ENCODE measurements at places on chromosomes 11 and 22.
A peak's percentile ranks its signal among the peaks of the same experiment; 100 is the strongest.

- no peak for DNase-seq
Observed at GRCh38 chr22:48152916-48153315, 1390.5 kb downstream of the TBC1D22A start.

GRCh38 chr11:126197277-126197939, 14.0 kb downstream of the RPUSD4 start:
- no peak for DNase-seq

DNA sequence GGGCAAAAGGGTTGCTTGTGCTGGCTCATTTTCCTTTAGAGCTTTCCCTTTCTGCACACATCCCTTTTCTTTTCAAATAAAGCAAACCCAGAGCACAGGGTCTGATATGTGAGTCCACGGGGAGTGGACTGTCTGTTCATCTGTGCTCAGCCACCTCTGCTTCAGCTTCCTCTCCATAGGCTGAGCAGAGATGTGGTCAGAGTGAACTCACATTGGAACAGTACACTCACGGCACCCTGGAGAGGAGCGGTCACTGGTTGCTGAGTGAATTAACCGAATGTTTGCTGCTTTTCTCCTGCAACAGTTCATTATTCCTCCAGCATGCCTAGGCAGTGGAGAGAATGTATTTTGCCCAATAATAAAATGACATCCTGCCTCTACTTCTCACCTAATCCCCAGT, 36.3 kb upstream of the CABP7 start:
- DNase-seq = no peak

DNA sequence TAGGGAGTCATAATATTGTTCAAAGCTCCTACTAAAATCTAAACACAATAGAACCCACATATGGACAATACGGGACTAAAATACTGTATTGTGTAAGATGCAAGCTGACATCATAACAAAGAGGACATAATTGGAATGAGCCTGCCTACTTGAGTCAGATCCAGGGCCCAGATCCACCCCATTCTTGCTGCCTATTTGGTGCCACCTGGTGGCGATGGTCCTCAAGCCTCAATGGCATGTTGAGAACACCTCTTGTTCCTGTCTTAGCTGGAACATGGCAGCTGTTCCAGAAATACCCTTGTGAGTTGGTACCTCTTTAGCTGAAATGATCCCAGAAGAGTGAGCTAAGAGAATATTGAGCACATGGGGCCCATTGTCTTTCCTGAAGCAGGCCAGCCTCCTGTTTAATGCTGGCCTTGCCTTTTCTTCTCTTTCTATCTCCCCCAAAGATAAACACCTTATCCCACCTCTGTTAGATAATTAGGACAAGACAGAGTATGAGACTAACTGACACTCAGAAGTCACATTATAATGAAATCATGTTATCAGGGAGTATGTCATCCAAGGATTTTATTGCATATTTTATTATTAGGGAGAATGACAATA, 680.9 kb upstream of the ANO5 start:
- peak; percentile 39 for DNase-seq

GRCh38 chr11:102109896-102110760, at the start of gene YAP1:
Gene YAP1, plus strand, starts transcription at chr11:102110447. Its CDS starts 402 bp downstream, at chr11:102110849.
- DNase-seq = peak; percentile 95

GRCh38 chr11:86800076-86800959, at the start of gene PRSS23:
Gene PRSS23, plus strand, starts transcription at chr11:86800542. Its CDS starts 7,102 bp downstream, at chr11:86807644.
- DNase-seq = peak; percentile 78

GRCh38 chr11:111796696-111797095, 30.5 kb upstream of the PPP2R1B start:
- DNase-seq = no peak

- peak; percentile 64 for DNase-seq
Observed at GRCh38 chr22:22576244-22576988, 17.4 kb upstream of the PRAME start.

GRCh38 chr11:95228081-95228749, 2.8 kb downstream of the SESN3 start:
- peak; percentile 29 for DNase-seq

- DNase-seq = no peak
Observed at GRCh38 chr11:119583585-119583984, 145.4 kb downstream of the NECTIN1 start.

DNA sequence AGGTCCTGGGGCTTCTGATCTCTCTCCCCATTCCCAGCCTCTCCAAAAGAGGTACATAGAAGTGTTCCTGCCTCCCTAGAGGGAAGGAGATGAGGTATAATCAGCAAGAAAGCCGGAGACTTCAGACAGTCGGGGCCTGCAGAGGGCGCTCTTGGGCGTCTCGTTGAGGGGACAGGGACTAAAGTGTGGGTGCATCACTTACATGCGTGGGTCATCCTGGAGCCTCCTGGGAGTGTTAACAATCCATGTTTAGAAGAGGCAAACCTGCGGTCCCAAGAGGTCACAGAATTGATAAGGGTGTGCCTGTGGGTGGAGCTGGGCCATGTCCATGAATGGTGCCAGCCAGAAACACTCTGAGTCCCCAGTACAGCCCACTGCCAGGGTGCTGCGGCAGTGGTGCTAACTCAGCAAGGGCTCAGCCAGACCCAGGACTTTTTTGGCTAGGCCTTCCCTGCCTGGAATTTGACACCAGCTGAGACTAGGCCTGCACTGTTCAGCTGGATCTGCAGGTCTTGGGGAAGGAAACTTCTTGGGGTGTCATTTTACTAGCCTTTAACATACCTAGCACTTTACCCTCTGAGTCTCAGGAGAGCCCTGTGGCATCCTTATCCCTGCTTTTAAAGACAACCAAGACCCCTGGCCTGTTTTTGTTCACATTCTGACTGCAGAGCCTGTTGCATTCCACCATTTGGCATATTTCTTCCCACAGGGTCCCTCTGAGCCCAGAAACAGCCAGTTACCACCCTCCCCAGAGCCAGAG, 5.5 kb downstream of the YDJC start:
- DNase-seq = peak; percentile 38

DNA sequence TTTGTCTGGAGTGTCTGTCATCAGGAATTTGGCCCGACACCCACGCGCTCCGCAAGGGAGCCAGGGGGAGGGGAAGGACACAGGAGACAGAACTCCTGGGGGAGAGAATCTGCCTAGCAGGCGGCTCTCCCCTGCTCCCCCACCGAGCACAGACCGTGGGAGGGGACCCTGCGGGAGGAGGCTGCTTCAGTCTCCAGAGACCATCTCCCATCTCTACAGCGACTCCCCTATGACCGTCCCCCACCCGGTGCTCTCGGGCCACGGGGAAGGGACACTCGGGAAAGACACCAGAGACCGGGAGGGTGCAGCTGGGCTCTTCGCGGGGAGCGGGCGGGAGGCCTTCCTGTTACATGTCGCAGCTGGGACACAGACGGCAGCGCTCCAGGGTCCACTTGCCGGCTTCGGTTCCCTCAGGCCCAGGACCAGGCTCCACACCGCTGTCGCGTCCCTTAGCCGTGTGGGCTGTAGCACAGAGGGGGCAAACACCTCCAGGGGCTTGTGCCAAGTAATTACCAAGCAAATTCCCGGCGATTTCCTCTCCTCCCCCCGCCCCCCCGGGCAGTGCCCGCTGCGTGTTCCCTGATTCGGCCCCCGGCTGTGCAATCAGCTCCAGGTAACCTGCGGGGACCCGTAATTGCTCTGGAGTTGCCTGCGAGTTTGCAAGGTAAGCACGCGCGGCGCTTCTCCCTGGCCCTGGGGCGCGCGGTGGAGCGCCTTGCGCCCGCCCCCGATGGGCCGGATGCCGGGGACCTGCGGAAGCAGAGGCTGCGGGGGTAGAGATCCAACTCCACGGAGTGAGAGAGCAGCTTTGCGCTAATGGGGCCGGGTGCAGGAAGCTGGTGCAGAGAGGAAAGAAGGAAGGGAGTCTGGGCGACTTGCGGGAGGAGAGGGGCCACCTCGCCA, 155.1 kb upstream of the CADM1 start:
- no peak for DNase-seq

- DNase-seq = no peak
Observed at GRCh38 chr22:20386336-20386735, 7.6 kb upstream of the ZNF74 start.

GRCh38 chr11:47177846-47178245, 1.2 kb upstream of the ARFGAP2 start:
- DNase-seq = no peak

DNA sequence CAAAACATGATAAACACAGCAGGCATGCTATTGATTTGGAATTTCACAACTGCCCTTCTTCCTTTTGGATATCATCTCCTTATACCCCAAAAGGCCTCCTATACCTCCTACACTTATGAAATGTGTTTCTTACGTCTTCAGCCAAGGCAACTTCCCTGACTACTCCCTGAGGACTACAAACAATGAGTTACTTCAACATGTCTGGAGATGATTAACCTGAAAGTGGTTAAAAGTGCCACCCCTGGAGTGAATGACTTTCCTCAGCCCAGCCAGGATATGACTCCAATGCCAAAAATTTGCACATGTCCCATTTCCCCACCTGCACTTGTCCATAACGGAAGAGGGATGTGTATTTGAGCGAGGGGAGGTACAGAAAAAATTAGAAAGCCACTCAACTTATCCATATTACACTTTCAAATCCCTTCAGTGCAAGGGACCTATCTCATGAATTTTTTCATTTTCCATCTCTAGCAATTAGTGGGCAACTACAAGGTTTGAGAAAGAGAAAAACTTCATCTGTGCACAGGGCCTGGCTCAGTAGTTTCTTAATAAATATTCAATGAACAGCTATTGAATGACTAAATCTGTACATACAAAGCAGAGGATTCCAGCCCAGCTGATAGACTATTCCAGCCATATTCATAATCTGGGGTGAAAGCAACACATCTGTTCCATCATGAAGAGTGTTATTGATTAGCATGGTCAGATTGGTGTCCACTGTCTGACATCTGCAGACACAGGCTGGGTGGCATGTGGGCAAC, 36.8 kb downstream of the KIRREL3 start:
- peak; percentile 4 for DNase-seq

GRCh38 chr22:27514601-27515523, 286.7 kb downstream of the MN1 start:
- DNase-seq = no peak

- DNase-seq = no peak
Observed at GRCh38 chr11:102522312-102523188, 8.0 kb downstream of the MMP7 start.

DNA sequence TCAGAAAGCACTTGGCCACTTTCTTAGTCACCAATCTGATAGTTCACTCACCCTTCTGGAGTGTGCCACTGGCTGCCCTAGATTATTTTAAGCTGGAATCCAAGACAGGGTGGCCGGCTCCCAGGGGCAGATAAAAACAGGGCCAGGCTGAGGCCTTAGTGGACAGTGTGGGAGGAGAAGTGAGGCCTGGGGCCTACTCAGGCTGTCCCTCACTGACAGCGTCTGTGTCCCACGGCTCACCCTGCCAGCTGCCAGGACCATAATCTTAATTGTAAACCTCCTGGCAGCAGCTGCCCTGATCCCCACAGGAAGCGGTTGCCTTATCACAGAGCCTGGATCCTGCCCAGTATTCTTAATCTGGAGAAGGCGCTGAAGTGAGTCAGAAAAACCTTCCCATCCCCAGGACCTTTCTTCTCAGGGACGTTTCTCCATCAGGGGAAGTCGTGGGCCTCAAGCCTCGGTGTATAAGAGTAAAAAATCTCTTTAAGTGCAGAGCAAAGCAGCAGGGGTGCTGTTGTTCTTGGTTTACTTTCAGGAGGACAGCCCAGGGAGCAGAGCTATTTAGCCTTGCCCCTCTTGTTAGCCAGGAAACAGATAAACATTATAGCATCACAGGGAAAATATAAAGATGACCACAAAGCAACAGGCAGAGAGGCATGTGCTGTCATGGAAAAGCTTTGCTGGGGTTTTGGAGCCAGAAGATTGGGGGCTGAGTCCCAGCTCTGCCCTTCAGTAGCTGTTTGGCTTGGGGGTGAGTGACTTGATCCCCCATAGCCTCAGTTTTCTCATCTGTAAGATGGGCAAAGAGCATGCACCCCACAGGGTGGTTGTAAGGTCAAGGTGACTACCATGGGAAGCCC, 39.6 kb downstream of the TSPAN18 start:
- DNase-seq = no peak

- DNase-seq = no peak
Observed at GRCh38 chr22:47054231-47055072, 292.0 kb downstream of the TBC1D22A start.

DNA sequence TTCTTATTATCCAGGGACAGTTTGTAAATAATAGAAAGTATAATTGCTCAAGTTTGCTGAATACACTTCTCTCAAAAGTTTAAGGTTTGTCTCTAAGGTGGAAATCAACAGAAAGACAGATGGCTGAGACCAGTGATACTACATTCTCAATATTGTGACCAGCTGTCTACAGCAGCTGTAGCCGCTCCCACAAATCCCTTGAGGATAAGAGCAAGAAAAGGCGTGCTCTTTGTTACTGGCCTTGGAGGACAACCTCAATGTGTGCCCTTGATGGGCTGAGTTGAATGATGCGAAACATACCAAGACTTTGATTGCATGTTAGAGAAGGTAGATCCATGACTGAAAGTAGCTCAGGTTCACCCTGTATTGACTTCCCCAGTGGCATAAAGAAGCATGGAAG, 6.1 kb downstream of the OR6M1 start:
- no peak for DNase-seq

DNA sequence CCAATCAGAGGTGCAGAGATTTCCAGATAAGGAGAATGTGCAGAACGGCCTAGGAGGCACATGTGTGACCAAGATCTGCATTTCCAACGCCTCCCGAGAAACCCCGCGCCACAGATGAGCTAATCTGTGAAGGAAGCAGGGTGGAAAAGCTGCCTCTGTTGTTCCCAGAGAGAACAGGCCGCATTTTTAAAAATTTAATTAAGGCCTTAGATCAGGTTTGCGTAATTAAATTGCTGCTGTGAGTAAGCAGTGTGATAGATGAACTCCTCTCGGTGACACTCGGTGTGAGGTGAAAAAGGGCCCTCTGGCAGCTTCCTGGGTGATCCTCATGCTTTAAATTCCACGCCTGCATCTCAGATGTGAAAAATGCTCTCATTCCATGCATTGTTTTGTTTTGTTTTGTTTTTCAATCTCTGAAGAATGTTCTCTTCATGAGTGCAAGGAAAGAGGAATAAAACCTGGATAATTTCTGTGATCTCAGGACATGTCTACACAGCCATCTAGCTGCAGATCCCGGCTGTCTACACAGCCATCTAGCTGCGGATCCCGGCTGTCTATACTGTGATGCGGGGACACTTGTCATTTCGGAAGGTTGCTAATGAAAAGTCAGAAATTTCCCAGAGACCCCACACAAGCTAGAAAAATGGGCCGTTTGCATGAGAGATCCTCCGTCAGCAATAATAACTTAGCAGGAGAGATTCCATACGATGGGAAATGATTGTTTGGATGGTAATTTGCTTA, 1398.9 kb downstream of the BRD1 start:
- DNase-seq = no peak

DNA sequence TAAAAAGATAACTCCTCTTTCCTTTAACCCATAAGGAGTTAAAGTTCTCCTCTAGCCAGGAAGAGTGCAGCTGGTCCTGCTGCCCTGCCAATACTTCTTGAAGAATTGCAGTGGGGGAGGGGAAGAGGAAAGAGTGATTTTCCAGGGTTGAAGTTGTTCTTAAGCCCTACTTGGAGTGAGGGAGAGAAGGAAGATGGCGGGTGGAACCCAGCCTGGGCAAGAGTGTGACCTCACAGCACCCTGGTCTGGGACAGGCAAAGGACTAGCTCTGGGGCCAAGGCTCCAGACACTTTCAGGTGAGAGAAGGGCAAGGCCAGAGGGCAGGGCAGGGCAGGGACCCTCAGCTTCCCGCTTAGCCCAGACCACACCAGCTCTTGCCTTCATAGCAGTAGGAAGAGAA, 6.6 kb downstream of the TNKS1BP1 start:
- no peak for DNase-seq
